ENCODE measurements at places on chromosomes 7 and 10.

- no peaks in the 10 kb centered on the region for H3K27me3 ChIP-seq
- no peak overlapping the region for H3K27ac ChIP-seq
- no peak for DNase-seq
- peaks cover 81% of the 10 kb centered on the region for H3K36me3 ChIP-seq
- no peak overlapping the region for H3K4me3 ChIP-seq
Measured at GRCh38 chr10:125761961-125762360, 13.7 kb downstream of the MMP21 start.

DNA sequence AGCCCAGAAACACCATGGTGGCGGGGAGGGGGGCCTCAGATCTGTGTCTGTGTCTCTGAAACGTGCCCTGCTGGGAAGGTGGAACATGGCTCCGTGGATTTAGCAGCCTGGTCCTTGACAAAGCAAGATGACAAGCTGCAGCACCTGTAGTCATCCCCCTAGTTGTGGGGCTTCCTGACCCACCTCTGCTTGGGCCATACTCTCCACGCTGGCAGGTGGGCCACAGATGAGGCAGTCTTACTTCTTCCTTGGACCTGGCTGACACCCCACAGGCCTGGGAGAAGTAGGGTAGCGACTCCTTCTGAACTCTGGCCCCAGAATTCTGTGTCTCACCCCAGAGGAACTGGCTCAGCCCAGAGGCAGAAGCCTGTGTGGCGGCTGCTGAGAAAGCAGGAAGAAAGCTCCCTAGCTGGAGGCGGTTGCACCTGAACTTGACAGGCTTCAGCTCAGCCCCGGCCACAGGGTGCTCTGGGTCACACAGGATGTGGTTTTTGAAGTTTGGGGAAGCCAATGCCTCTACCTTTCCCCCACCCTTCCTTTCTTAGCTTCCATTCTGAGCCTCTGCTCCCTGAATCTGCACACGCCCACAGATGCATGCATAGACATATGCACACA, 113.9 kb downstream of the ABLIM1 start:
- DNase-seq = peak; percentile 49
- H3K4me1 ChIP-seq = peaks cover 60% of the 10 kb centered on the region
- H3K27ac ChIP-seq = peak overlapping the region; percentile 91
- H3K4me3 ChIP-seq = peak overlapping the region; percentile 50
- H3K27me3 ChIP-seq = no peaks in the 10 kb centered on the region

DNA sequence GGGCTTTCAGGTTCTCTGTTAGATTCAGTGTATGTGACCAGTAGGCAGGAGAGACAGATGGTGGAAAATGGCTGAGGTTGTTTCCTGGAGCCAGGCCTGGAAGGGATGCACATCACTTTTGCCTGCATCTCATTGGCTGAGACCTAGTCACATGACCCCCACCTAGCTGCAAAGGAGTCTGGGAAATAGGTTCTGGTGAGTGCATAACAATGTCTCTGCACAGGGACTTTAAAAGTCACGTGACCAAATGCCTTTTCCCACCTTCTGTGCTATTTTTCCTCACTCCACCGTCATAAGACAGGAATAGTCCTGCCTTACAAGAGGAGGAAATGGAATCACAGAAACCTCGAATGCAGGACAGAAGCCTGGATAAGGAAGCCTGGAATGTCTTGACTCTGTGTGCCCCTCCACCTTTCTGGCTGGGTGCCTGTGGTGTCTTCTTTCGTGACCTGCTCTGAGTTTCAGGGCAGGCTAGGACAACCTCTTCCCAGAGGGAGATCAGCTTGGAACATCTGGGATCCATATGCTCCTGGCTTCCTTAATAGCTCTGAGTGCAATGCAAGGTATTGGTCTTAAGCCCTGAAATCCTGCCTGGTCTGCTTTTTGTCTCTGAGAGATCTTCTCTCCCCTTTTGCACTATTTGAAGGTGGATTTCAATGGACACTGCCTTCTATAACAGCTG, 139.9 kb upstream of the ZNF438 start:
- H3K27me3 ChIP-seq = peaks cover 2% of the 10 kb centered on the region
- H3K4me1 ChIP-seq = no peaks in the 10 kb centered on the region
- H3K4me3 ChIP-seq = no peak overlapping the region
- no peaks in the 10 kb centered on the region for H3K36me3 ChIP-seq
- no peak overlapping the region for H3K27ac ChIP-seq
- no peak for DNase-seq

GRCh38 chr7:96414931-96415292, 93.0 kb upstream of the SLC25A13 start:
- H3K4me3 ChIP-seq = no peak overlapping the region
- peaks cover 4% of the 10 kb centered on the region for H3K27me3 ChIP-seq
- H3K27ac ChIP-seq = no peak overlapping the region
- no peak for DNase-seq

DNA sequence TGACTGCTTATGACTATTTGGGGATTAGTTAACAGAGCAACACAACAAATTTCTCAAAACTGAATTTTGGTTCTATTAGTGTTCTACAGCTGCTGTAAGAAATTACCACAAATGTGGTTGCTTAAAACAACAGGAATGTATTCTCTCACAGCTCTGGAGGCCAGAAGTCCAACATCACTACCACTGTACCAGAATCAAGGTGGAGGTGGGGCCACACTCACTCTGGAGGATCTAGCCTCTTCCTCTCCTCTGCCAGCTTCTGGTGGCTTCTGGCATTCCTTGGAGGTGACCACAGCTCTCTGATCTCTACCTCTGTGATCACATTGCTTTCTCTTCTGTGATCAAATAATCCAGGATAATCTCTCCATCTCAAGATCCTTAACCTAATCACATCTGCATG, 194.7 kb upstream of the BMPER start:
- no peak overlapping the region for H3K4me3 ChIP-seq
- DNase-seq = no peak
- H3K27me3 ChIP-seq = peaks cover 7% of the 10 kb centered on the region
- no peak overlapping the region for H3K27ac ChIP-seq
- no peaks in the 10 kb centered on the region for H3K36me3 ChIP-seq

GRCh38 chr10:6151087-6151977, 51.4 kb upstream of the PFKFB3 start:
- H3K36me3 ChIP-seq = no peaks in the 10 kb centered on the region
- no peaks in the 10 kb centered on the region for H3K27me3 ChIP-seq
- peak; percentile 53 for DNase-seq
- peaks cover 45% of the 10 kb centered on the region for H3K4me1 ChIP-seq

DNA sequence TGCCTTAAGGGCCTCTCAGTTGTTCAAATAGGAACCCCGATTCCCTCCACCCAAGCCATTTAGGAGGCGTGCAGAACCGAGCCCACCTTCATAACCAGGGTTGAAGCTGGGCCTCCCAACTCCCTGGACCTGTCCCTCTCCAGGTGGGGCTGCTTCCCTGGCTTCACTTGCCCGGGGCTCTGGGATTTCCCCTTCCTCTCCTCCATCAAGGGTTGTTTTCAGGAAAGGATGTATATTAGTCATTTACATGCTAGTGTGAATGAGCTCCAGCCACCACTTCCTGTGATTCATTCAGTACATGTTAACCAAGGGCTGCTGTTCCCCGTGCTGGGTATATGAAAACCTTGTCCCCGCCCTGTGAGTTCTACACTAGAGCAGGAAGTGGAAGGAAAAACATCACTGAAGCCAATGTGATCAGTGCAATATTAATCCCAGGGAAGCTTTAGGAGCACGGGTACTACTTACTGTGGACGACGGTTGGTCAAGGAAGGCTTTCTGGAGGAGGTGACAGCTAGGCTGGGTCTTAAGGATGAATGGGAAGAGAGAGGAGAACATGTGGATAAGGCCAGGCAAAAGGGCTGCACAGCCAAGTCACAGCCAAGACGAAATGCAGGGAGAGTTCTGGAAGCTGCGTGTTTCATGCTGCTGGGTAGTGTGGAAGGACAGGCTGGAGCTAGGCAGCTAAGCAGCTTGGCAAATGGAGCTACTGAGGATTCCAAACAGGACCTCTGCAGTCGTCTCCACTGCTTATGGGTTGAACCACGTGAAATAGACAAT, 150.1 kb upstream of the SHH start:
- no peak for DNase-seq
- H3K27me3 ChIP-seq = no peaks in the 10 kb centered on the region
- H3K36me3 ChIP-seq = no peaks in the 10 kb centered on the region
- no peaks in the 10 kb centered on the region for H3K4me1 ChIP-seq

GRCh38 chr7:77825131-77825530, 26.6 kb downstream of the PHTF2 start:
- H3K27me3 ChIP-seq = no peaks in the 10 kb centered on the region
- H3K4me3 ChIP-seq = peak overlapping the region; percentile 15
- H3K4me1 ChIP-seq = peaks cover 82% of the 10 kb centered on the region

- H3K4me1 ChIP-seq = peaks cover 16% of the 10 kb centered on the region
- H3K4me3 ChIP-seq = no peak overlapping the region
- no peaks in the 10 kb centered on the region for H3K36me3 ChIP-seq
- no peak for DNase-seq
Measured at GRCh38 chr10:101565370-101565900, 22.6 kb downstream of the POLL start.

DNA sequence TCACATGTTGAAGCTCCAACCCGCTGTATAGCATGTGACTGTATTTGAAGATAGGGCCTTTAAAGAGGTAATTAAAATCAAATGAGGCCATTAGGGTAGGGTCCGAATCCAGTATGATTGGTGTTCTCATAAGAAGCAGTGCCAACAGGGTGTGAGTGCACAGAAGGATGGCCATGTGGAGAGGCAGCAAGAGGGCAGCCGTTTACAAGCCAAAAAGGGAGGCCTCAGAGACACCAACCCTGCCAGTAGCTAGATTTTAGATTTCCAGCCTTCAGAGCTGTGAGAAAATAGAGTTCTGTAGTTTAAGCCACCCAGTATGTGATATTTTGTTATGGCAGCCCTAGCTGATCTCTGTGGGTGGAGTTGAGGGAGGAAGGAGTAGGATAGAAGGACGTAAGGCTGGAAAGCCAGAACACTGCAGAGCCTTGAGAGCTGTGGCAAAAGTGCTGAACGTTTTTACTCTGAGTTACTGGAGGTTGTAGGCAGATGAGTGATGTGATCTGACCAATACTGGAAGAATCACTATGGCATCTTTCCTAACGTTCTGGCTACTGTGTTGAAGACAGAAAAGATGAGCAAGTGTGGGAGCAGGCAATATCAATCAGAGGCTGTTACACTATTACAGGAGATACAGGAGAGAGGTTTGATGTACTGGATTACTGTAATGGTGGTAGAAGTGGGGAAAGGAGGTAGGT, 334.9 kb downstream of the ELMO1 start:
- no peak for DNase-seq
- H3K4me3 ChIP-seq = no peak overlapping the region
- H3K4me1 ChIP-seq = peaks cover 32% of the 10 kb centered on the region
- no peak overlapping the region for H3K27ac ChIP-seq
- H3K27me3 ChIP-seq = no peaks in the 10 kb centered on the region

DNA sequence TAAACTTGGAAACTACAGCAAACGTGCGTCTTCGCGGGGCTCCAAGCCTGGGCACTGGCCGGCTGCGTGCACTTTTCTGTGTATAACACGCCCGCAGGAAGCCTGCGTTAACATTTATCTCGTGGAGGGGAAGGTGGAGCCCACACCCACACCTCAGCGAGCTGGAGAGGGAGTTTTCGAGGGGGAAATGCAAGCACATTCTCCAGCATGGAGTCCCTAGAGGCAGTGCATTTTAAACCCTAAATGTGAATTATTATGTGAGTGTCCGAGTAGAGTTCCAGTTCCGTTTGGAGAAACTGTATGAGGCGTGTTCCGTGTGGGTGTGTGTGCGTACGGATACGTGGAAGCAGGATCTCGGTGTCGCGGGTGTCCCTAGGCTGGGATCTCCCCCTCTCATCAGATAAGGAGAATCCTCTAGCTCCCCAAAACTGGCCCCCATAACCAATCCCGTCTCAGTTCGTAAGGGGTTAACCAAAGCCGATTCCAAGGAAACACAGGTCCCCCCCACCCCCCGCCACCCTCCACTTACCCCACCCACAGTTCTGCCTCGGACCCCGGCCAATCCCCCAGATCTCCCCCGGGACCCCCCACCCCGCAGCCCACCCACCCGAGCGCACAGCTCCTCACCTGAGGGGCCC, 403 bp downstream of the CDK6 start:
- H3K27ac ChIP-seq = peak overlapping the region; percentile 72
- H3K4me3 ChIP-seq = peak overlapping the region; percentile 87
- peak; percentile 17 for DNase-seq
- H3K36me3 ChIP-seq = peaks cover 21% of the 10 kb centered on the region

DNA sequence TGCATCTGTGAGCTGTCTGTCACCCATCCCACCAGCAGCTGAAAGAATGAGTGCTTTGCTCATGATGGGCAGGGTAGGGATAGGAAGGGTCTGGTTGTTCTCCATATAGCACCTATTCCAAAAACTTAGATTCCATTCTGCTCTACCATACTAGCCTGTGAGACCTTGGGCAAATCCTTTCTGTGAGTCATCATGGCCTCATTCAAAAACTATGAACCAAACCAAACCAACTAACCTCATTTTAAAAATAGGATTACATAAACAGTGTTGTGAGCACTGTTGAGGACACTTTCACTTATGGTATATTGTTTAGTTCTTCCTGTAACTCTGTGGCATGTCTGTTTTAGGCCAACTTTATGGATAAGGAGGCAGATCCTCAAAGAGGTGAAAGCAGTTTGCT, 30.9 kb upstream of the STEAP4 start:
- H3K4me3 ChIP-seq = no peak overlapping the region
- H3K27me3 ChIP-seq = no peaks in the 10 kb centered on the region
- H3K27ac ChIP-seq = no peak overlapping the region
- H3K36me3 ChIP-seq = no peaks in the 10 kb centered on the region
- H3K4me1 ChIP-seq = no peaks in the 10 kb centered on the region

DNA sequence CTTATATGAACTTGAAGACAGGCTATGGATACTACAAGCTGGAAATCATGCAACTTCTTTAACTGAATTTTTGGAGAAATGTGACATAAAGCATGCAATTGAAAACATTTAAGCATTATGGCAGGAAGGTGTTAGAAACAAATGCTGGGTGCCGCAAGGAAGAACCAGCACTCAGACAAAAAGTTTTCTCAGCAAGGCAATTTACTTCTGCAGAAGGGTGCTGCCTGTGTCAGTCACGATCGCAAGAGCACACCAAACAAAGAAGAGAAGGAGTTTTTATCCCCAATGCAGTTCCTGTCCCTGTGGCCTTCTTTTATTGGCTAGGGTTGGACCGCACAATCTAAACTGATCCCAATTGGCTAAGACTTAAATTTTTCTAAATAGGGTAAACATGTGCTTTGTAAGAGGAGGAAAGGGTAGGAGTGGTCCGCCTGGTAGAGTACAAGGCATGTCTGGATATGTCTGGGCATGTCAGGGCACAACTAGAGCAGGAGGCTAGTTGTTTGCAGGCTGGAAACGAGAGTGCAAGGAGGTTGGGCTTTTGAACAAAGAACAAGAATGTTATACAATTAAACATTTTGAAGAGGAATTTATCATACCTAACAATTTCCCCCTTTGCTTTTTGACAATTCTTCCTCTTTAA, 109.6 kb upstream of the FAM3C start:
- H3K4me1 ChIP-seq = no peaks in the 10 kb centered on the region
- peaks cover 1% of the 10 kb centered on the region for H3K36me3 ChIP-seq
- H3K4me3 ChIP-seq = no peak overlapping the region
- no peak overlapping the region for H3K27ac ChIP-seq
- no peaks in the 10 kb centered on the region for H3K27me3 ChIP-seq

- no peak overlapping the region for H3K27ac ChIP-seq
- H3K27me3 ChIP-seq = no peaks in the 10 kb centered on the region
- H3K4me3 ChIP-seq = no peak overlapping the region
Measured at GRCh38 chr7:51789489-51789888, 472.9 kb upstream of the COBL start.

- peaks cover 3% of the 10 kb centered on the region for H3K27me3 ChIP-seq
- H3K36me3 ChIP-seq = no peaks in the 10 kb centered on the region
- DNase-seq = no peak
- no peak overlapping the region for H3K27ac ChIP-seq
- no peak overlapping the region for H3K4me3 ChIP-seq
- H3K4me1 ChIP-seq = no peaks in the 10 kb centered on the region
Measured at GRCh38 chr7:121011401-121011800, 22.9 kb downstream of the CPED1 start.

- no peak for DNase-seq
- no peaks in the 10 kb centered on the region for H3K27me3 ChIP-seq
- no peak overlapping the region for H3K4me3 ChIP-seq
Measured at GRCh38 chr10:89342206-89342958, 14.6 kb downstream of the IFIT3 start.

Measured in activated B cell treated with CpG ODN at 0.5 μM for 24 hours (primary cell).